Activated CD8-positive, alpha-beta memory T cell treated with anti-CD3 and anti-CD28 coated beads for 1 hour (primary cell): ENCODE measurements at places on chromosomes 3 and 15.

GRCh38 chr3:15948388-15948787 lies 150.6 kb upstream of the ANKRD28 start:
- DNase-seq = no peak

- no peak for DNase-seq
Measured at GRCh38 chr3:53224536-53224935, 31.3 kb downstream of the TKT start.

DNA sequence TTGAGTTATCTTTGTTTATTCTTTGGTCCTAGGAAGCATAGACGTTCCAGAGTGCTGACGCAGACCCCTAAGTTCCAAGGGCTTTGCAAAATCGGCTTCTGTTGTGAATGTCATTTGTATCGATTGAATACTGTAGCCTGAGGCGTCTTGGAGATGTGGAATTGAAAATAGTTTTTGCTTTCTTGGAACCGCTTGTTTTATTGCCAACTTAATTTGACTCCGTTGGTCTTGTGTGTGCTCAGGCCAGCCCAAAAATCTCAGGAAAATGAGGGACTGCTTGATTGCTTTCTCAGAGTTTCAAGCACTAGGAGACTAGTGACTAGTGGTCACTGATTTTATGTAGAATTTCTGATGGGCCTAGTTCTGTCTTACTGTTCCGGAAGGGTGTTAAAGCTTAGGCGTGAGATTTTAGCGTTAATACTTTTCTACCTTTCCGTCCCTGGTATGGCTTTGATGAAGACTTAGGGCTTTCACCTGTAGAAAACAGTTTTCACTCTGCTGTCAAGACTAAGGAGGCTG lies 263 bp upstream of the UTS2B start:
- no peak for DNase-seq

- DNase-seq = no peak
Measured at GRCh38 chr15:91263632-91264531, 163.8 kb downstream of the SV2B start.

- no peak for DNase-seq
Measured at GRCh38 chr3:119237299-119237698, 3.4 kb downstream of the B4GALT4 start.

GRCh38 chr3:106371971-106372805 lies 503.4 kb upstream of the CBLB start:
- no peak for DNase-seq

DNA sequence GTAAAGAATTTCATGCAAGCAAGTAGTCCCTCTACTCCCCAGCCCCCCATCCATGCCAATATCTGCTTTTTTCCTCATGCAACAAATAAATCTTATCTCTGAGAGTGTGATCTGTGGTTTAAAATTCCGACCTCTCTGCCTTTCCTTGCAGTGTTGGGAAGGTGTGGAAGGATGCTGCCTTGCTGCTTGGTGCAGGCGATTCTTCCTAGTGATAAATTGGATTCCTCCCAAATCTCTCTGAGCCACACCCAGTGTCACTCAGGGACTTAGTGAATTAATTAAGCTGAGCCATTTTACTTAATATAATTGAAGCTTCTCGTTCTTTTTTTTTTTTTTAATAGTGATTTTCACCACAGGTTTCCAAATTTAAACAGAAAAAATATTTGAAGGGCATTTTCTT lies 3.4 kb downstream of the GAP43 start:
- DNase-seq = no peak

- DNase-seq = no peak
Measured at GRCh38 chr3:104903064-104903463, 463.6 kb upstream of the ALCAM start.

GRCh38 chr15:98164571-98164970 lies 204.1 kb downstream of the ARRDC4 start:
- no peak for DNase-seq

- no peak for DNase-seq
Measured at GRCh38 chr3:38998086-38998485, 53.7 kb downstream of the SCN11A start.

- DNase-seq = no peak
Measured at GRCh38 chr3:50602595-50603191, 8.9 kb downstream of the CISH start.

GRCh38 chr3:23038471-23038870 lies 164.7 kb upstream of the UBE2E2 start:
- DNase-seq = no peak

DNA sequence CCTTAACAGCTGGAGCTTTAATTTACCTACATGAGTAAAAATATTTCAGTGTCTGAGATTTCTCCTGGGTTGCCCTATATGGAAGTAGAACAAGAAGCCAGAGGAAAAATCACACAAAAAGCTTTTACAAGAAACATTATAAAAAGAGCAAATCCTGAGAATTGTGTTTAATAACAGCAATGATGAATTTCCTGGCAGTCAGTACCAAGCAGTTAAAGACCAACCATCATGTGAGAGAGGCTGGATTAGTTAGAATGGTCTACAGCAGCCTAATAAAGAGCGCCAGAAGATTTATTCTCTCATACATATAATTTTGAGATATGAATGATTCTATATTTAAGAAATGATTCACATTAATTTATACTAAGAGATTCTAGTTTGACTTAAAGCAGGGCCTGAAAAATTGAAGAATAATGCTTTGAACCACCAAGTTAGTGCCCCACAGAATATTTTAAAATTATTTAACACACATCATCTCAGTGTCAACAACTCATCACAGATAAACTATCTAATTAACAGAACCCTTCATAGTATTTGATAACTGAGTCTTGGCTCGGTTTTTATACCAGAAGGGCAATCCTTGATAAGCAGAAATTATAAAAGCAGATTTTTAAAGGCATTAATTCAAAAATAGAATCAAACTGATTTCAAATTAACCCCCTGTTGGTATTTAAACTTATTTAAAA lies 59.9 kb upstream of the DPH6 start:
- no peak for DNase-seq
